ENCODE measurements at places on chromosomes 4 and X.

DNA sequence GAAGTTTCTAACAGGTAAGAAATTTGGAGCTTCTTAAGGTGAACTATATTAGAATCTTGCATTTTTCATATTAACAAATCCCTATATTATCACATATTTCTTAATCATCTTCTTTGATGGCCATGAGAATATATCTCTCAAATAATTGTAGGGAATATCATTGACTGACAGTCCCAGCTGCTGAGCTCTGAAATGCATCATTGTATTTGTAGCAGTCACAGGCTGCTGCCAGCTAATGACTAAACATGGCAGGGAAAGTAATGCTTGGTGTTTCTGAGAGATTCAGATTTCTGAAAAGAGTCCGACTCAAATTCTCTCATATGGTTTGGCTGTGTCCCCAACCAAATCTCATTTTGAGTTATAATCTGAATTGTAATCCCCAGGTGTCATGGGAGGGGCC is 171.9 kb downstream of the TRAM1L1 start:
- DNase-seq = no peak

DNA sequence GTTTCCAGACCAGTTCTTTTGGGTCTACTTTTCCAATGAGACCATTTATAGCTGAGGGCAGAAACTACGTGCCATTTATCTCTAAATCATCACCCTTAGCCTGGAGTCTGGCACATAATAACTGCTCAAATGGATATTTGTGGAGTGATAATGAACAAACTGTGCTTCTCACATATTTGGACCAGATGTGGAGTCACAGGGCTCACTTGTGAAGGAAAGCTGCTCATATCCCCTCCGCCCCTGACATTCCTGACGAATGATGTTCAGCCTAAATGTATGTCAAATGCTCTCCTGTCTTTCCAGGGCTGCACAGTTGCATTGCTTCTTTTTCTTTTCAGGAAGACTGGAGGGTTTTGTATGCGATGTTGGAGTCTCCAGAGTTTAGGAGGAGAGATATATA is 110.1 kb downstream of the GBA3 start:
- no peak for DNase-seq

GRCh38 chrX:117274965-117275364 is 812.2 kb upstream of the CT83 start:
- DNase-seq = no peak

DNA sequence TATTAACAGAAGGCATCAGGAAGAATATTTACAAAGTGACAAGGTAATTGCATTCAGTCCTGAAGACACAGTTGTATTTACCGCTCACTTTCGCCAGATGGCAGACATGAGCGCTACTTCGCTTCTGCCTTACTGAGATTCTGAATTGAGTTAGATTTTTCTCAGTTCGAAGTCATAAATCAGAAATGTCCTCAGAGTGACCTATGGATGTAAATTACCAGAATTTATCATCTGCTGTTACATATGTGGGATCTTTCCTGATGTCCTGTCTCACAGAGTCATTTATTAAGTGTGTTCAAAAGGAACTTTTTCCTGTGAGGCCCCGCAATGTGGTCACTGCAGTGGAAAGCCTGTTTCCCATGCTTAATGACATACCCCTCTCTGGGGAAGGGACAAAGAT is 97.3 kb upstream of the DCLK2 start:
- no peak for DNase-seq

DNA sequence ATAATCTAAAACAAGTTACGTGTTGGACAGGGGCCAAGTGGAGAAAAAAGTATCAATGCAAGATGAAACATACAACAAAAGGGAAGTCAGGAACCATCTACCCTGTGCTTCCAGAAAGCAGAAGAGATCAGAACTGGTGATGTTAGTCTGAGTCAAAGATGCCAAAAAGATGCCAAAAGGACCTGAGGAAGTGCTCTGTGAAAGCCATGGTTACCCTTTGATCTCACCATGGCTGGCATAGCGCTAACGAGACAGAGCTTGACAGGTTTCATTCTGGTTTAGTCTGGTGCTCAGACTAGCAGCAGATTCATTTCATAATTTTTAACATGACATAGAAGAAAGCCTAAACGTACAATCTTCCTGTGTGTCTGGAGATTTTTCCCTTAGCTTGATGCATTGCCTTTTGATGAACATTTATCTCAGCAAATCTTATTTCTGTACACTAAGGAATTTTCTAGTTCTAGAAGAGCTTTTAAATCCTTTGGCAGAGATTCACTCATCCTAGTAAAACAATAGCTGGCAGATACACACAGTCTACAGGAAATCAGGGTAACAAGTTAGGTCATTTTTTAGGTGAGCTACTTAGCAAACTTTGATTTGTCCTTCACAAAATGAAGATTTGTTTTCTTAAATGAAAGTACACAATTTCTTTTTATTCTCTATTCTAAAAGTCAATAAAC is 87.7 kb downstream of the COL25A1 start:
- DNase-seq = no peak

- no peak for DNase-seq
Measured at GRCh38 chr4:45363931-45364330, 637.6 kb upstream of the GNPDA2 start.

DNA sequence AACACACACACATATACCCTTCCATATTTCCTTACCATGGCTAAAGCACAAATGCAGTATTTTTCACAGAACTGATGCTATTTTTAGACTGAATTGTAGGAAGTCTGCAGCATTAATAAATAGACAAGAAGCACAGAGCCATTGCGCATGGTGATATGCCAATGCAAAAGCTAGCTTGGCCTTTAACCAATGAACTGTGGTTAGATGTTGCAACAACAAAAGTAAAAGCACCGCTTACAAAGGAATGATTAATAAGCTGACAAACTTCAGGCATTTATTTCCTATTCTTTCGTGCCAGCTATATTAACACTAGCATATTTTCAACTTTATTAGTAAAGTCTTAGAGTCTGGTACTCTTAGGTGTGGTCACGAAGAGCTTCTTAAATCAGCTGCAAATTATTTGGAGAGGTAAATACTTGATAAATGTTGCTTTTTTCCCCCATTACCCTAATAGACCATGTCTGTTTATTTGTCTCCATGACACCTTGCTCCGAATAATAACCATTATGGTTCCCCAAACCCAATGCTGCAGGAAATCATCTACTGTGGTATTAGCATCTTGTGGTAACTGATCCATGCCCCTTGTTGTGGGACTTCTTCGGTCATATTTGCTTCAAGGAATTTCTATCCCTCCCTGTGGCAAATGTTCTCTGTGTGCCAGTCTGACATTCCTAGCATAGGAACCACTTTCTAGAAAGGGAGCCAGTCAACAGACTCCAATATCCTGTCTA is 306.1 kb upstream of the TAPT1 start:
- no peak for DNase-seq

DNA sequence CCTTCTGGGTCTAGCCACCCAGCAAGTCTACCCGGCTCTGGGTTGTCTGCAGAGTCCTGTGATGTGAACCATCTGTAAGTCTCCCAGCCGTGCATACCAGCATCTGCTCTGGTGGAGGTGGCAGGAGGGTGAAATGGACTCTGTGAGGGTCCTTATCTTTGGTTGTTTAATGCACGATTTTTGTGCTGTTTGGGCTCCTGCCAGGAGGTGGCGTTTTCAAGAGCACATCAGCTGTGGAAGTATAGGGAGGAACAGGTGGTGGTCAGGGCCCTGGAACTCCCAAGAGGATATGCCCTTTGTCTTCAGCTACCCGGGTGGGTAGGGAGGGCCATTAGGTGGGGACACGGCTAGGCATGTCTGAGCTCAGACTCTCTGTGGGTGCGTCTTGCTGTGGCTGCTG is 66.5 kb upstream of the ZFP42 start:
- no peak for DNase-seq

- DNase-seq = no peak
Measured at GRCh38 chr4:176619430-176619829, 173.3 kb downstream of the VEGFC start.

GRCh38 chr4:6889101-6889735 is 20.4 kb upstream of the TBC1D14 start:
- no peak for DNase-seq

- DNase-seq = peak; percentile 41
Measured at GRCh38 chr4:26076000-26076587, 162.1 kb downstream of the SMIM20 start.

DNA sequence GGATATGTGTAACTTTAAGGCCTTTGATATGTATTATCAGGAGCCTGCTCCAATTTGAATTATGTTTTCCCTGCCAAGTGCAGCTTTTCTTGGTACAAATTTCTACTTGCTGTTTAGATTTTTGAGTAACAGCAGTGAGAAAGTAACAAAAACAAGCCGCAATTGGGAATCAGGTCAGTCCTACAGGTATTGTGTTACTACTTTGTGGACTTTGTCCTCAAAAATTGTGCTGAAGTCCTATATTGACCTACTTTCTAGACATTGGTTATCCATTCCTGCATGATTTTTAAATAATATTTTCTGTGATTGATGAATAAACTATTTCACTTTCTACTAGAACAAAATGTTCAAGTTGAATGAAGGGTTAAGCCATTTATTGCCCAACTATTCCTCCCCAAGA is 5.7 kb downstream of the CDKN2AIP start:
- DNase-seq = no peak
